Gastrocnemius medialis (tissue), 4 donors: ENCODE measurements at places on chromosomes 6 and 20. TPM values are rescaled to one million over a fixed set of nuclear protein-coding genes. Genes with fewer than 3 reads are reported as not detected.

Gene REM1
- total RNA-seq = 7.5 TPM

DNA sequence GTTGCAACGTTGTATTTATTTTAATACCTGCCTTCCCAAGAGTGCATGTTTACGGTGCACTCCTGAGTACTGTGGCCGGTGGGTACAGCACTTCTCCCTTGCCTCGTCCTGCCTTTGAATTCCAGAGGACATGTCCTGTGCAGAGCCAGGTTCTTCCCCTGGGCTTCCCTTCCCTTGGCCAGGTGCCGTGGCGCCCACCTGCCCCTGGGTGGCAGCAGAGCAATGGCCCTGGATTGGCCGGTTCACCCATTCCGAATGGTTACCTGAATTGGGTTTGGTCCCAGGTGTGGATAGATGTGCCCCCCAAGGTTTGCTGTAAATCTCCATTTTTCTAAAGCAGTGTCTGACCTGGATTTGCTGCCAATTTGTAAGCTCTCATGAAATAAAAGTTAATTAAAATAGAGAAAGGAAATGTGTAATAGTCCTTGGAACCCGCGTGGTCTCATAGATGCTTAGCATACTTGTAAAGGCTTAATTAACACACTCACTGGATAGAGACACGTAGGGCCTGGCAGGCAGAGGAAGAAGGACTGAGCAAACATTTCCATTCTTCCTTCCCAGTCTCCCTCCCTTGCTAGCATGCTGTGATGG, 40.6 kb downstream of the DTD1 start:
- no peaks in the 10 kb centered on the region for H3K27me3 ChIP-seq
- H3K4me3 ChIP-seq = no peak overlapping the region
- H3K36me3 ChIP-seq = no peaks in the 10 kb centered on the region
- H3K27ac ChIP-seq = no peak overlapping the region

- no peaks in the 10 kb centered on the region for H3K27me3 ChIP-seq
- H3K36me3 ChIP-seq = no peaks in the 10 kb centered on the region
- DNase-seq = no peak
- no peak overlapping the region for H3K27ac ChIP-seq
- no peak overlapping the region for H3K4me3 ChIP-seq
Measured at GRCh38 chr20:4490045-4490444, 231.7 kb upstream of the PRND start.

DNA sequence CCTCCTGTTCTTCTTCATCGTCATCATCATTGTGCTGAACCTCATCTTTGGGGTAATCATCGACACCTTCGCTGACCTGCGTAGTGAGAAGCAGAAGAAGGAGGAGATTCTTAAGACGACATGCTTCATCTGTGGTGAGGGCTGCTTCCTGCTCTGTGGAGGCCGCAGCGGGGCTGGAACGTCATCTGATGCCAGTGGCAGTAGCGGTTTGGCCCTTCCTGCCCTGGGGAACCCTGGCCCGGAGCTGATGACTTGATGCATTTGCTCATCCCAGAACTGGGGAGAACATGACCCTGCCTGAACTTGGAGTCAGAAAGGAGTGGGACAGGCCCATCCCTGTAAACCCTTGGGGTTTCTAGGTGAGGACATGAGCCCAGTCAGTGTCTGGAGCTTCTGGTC, 18.7 kb downstream of the UQCC2 start:
- H3K4me1 ChIP-seq = peaks cover 61% of the 10 kb centered on the region
- no peak overlapping the region for H3K4me3 ChIP-seq
- peak; percentile 52 for DNase-seq
- no peaks in the 10 kb centered on the region for H3K27me3 ChIP-seq
- H3K36me3 ChIP-seq = peaks cover 3% of the 10 kb centered on the region

GRCh38 chr6:128763599-128764300, 119.2 kb upstream of the LAMA2 start:
- no peaks in the 10 kb centered on the region for H3K36me3 ChIP-seq
- H3K27ac ChIP-seq = no peak overlapping the region
- no peak for DNase-seq
- no peaks in the 10 kb centered on the region for H3K27me3 ChIP-seq
- no peak overlapping the region for H3K4me3 ChIP-seq

DNA sequence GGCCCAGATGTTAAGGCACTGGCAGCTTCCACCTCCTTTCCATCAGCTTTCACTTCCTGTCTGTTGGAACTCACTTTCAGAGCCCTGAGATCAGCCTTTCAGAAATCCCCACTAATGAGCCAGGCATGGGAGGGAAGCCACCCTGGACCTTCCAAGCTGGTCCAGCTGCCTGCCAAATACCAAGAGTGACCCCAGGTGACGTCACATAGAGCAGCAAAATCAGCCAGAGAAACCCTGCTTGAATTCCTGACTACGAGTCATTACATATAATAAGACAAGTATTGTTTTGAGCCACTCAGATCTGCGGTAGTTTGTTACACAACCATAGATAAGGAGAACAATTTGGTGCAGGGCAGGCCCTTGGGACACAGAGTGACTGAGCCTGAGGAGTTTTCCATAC, 556.0 kb upstream of the JAG1 start:
- H3K27ac ChIP-seq = peak overlapping the region; percentile 48
- H3K27me3 ChIP-seq = no peaks in the 10 kb centered on the region
- peaks cover 4% of the 10 kb centered on the region for H3K4me1 ChIP-seq
- H3K36me3 ChIP-seq = no peaks in the 10 kb centered on the region
- DNase-seq = no peak

DNA sequence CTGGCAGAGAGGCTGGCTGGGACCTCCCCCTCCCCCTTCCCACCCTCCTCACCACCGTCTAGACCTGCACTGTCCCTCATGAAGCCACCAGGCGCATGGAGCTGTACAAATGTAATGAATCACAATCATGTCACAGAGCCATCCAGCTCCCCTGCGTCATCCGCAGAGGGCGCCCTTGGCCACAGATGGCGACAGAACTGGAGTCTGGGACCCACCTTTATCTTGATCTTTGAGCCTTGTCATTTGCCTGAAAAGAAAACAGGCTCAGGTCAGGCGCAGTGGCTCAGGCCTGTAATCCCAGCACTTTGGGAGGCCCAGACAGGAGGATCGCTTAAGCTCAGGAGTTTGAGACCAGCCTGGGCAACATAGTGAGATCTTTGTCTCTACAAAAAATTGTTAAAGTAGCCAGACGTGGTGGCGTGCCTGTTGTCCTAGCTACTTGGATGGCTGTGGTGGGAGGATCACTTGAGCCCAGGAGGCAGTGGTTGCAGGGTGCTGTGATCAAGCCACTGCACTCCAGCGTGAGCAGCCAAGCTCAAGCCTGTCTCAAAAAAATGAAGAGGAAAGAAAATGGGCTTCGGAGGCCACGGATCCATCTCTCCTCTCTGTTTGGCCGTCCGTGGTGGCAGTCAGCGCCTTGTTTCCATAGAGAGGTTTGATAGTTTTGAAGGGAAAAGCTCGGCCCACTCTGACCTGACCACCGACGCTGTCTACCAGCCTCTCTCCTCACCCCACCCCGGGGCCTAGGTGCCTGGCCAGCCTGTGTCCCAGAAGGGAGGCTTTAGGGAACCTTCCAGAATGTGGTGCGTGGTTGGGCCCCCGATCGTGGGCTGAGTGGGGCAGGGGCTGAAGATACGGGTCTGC, 6.2 kb downstream of the COL9A3 start:
- H3K36me3 ChIP-seq = no peaks in the 10 kb centered on the region
- H3K4me1 ChIP-seq = peaks cover 20% of the 10 kb centered on the region
- H3K27ac ChIP-seq = no peak overlapping the region
- DNase-seq = no peak
